Stimulated activated CD4-positive, alpha-beta T cell treated with anti-CD3 and anti-CD28 coated beads, Interleukin-15, amount 100 ng/mL, for 48 hours (primary cell): ENCODE measurements at places on chromosomes 1 and 21.

- no peak for DNase-seq
Measured at GRCh38 chr21:29077651-29078090, 4.2 kb upstream of the CCT8 start.

DNA sequence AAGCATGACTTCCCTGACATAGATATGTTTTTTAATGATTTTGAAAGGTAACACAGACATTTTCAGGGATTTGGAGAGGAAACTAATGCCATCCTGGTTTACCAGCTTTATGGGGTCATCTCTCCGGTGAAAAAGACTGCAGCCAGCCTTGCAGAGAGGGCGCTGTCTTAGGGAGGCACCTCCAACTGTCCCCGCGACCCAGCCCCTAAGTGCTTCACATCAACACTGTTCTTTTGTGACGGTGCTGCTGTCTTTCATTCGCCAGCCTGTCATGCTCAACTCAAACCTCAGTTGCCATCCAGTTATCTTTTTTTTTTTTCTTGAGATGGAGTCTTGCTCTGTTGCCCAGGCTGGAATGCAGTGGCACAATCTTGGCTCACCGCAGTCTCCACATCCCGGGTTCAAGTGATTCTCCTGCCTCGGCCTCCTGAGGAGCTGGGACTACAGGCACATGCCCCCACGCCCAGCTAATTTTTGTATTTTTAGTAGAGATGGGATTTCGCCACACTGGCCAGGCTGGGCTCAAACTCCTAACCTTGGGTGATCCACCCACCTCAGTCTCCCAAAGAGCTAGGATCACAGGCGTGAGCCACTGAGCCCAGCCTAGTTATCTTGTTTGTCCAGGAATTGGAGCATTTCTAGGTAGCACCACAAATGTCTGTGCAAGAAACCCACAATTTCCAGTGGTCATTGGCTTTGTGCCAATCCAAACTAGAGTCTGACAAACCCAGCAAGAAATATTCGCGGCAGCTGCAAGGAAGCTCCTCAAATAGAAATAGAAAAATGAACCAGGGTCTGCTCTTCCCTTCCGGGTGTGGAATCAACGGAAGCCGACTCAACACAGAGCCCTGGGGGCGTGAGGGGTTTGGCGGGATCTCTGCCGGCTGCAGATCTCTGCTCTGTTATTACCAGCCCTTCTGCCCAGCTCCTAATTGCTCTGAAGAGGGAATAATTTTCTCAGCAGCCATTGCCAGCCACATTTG lies 24.2 kb downstream of the PDE9A start:
- no peak for DNase-seq

DNA sequence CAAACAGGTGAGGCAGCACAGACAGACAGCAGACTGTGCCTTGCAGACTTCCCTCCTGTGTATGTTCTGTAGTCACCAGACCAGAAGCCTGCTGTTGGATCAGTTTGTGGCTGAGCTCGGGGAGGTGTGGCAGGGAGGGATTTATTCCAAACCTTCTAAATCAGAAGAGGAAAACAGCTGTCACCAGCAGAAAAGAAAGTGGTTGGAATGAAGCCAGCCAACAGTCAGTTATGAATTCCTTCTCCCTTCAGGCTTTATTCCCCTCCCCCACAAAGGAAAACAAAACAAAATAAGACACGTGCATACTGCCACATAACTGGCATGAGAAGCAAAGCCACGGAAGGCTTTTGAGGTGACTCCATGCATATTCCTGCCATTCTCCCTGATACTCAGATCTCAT lies 19.0 kb upstream of the PIGV start:
- no peak for DNase-seq

GRCh38 chr1:228162286-228163006 lies 3.2 kb upstream of the IBA57 start:
- no peak for DNase-seq

DNA sequence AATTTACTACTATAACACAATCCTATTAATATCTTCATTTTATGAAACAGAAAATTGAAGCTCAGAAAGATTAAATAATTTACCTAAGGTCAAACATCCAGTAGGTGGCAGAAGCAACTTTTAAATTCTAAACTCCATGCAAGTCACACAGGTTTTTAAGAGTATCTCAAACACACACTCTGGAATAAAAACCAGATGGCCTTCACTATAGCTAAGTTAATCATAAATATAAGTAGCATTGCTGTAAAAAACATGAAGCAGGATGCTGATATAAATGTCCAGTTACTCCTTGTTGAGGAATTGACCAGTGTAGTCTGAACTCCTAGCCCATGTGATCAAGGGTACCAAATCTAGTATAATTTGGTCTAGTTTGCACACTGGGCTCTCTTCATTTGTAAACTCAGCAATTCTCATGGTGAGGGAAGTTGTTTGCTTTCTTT lies 9.4 kb upstream of the FMO3 start:
- DNase-seq = no peak

GRCh38 chr1:1264026-1264425 lies 9.6 kb downstream of the UBE2J2 start:
- no peak for DNase-seq

- no peak for DNase-seq
Measured at GRCh38 chr1:89363638-89364536, at the start of gene GBP6. TSS of gene GBP6 (plus strand) at chr1:89364059. CDS start at chr1:89368552, 4,493 bp downstream.

DNA sequence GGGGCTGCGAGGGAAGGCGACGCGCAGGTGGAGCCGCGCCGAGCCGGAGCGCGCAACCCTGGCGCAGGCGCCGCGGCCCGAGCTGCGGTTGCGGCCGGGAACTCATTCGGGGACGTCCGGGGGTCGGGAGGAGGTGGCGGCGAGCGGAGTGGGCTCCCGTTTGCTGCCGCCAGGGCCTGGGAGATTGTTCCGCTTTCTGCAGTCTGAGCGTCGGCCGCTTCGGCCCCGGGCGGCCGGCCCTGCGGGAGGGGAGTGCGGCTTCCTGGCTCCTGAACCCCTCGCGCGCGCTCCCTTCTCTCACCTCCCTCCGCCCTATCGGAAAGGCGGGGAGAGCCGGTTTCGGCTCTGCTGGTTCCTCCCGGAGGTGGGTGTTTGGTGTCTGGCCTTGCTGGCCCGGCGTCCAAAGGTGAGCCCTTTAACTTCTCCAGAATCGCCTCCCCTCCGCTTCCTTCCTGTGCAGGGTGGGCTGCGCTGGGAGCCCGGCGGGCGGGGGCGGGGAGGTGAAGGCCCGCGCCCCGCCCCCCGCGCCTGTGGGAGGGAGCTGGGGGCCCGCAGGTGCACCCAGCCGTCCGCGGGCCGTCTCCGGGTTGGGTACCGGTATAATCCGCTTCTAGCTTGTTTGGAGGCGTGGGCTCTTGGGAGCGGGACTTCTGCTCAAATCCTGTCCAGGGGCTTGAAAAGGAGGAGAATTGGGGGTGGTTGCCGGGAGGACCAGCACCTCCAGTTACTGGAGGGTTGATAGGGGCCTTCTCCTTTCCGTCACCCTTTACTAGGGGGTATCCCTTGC lies 683 bp downstream of the LRRC8D start:
- DNase-seq = peak; percentile 18

- no peak for DNase-seq
Measured at GRCh38 chr1:91847851-91848250, 38.1 kb downstream of the TGFBR3 start.

GRCh38 chr1:215472723-215473122 lies 94.4 kb upstream of the KCTD3 start:
- DNase-seq = no peak

DNA sequence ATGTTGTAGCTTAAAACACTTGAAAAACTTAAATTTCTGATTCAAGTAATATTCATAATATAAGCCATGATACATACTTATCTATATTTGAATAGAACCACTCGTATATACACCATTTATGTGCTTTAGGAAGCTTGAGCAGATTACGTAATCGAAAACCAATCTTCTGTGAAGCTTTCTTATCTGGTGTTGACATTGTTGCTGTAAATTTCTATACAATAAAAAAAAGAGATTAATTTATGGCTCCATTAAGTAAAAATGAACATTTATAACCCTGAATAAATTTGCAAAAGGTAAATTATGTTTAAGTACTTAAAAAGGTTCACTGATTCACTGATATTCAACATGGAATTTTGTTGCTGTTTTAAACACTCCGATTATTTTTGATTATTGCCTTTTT lies 21.4 kb downstream of the LIN9 start:
- DNase-seq = no peak

DNA sequence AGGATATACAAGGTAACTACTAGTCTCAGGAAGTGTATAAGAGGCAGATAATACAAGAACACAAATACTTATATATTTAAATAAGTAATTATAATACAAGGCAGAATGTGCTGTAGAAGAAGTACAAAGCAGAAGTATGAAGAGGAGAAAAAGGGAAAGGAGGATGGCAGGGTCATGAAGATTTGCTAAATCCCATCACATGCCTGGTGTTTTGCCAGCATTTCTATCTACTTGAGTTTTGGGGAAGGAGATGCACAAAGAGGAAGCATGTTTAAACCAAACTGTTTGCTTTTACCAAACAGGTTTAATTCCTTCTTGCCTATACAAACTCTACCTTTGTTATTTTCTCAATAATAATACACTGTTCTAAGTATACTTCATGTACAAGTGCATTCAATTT lies 60.9 kb upstream of the PODN start:
- DNase-seq = no peak

- no peak for DNase-seq
Measured at GRCh38 chr1:162944974-162945674, 84.1 kb upstream of the CCDC190 start.

DNA sequence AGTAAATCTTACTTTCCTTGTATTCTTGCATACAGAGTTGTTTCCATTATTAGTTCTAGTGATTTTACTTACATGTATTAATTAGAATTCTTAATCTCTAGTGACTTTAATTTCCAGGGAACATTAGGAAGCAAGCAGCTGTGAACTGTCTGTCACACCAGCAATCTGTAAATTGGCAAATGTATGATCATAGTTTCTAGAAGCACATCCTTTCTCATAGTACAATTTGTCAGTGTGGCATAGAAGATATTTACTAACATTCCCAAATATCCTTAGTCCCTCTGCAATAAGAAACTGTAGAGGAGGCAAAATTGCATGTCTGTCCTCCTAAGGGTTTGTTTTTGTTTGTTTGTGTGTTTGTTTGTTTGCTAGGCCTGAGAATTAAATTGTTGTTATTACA lies 17.0 kb upstream of the FMO1 start:
- no peak for DNase-seq

GRCh38 chr1:226722240-226722900 lies 16.7 kb downstream of the ITPKB start:
- DNase-seq = no peak

GRCh38 chr1:45047032-45047431 lies 35.0 kb downstream of the UROD start:
- DNase-seq = no peak

DNA sequence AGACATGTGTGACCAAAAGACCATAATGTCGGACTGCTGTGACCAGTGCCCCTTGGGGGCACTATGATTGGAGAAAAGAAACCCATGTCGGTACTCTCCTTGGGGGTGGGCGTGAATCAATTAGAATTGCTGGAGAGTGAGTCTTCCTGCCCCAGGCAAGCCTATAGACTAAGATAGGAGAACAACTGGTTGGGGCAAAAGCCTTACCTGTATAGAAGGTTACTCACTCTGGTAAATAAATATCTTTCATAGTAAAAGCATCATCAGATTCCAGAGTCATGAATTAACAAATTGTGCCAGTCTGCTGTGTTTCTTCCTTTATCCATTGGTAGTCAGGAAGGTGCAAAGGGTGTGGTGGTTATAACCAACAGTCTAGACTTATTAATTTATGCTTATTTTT lies 2.9 kb upstream of the PTGFRN start:
- DNase-seq = no peak

DNA sequence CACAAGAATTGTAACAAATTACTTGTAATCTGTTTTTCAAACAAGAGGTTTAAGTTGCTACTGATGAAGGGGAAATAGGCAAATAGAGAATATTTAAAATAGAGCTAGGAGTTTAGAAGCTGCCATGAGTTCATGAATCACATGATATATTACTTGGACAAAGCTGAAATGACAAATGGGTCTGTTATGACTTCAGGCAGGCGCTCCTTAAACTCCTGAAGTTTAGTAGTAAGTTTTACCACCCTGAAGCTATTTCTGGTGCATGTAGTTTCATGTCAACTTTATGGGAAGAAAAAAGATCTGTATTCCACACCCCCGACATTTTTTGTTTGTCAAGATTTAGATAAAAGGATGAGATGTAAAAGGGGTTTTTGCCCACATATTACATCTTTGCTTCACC lies 58.5 kb downstream of the PLA2G4A start:
- DNase-seq = no peak

GRCh38 chr1:202658251-202658759 lies 51.9 kb downstream of the SYT2 start:
- no peak for DNase-seq

DNA sequence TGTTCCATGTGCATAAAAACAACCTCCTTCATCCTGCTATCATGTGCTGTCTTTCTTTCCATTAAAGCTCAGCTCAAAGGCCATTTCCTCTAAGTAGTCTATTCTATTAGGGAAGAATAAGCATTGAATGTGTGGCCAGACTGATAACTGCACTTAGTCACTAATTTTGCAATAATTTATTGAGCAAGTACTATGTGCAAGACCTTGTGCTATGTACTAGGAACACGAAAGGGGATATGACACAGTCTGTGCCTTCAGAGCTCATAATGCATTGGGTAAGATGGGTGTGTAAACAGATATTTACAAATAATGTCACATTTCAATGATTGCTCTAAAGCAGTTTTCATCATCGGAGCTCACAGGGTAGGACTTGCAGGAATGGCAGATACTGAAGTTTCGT lies 54.2 kb downstream of the NMNAT2 start:
- no peak for DNase-seq

DNA sequence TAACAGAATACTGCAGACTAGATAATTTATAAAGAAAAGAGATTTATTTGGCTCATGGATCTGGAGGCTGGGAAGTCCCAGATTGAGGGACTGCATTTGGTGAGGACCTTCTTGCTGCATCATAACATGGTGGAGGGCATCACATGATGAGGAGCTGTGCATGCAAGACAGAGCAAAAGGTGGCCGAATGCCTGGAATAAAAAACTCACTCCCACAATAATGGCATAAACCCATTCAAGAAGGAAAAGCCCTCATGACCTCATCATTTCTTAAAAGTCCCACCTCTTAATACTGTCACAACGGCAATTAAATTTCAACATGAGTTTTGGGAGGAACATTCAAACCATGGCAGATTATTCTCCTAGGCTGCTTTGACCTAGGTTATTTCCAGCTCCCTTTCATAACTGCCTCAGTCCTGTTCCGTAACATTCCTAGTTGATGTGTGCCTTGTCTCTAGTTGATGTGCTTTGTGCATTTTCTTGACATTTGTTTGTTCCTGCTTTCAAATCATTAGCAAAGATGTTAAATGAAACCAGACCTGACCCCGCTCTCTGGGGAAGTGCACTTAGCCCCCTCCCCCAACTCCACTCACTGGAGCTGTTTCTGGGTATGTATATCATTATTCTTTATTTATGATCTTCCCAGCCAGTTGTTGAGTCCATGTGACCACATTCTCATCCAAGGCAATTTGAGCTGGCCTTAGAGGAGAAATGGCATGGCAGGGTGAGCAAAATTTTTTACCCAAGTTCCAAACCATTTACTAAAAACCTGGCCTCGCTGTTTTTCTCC lies 148.5 kb downstream of the GDAP2 start:
- DNase-seq = no peak
